Activated T-helper 2 cell treated with anti-CD3 and anti-CD28 coated beads, Interferon-gamma antibody, Interleukin-2, Interleukin-4, amounts not matched to agents 10 μg/mL and 5 μg/mL and 100 μg/mL, durations not matched to agents 14 hours and 24 hours and 36 hours (primary cell): ENCODE measurements at places on chromosomes 1 and 21. TPM values are rescaled to one million over a fixed set of nuclear protein-coding genes. Genes with fewer than 3 reads are reported as not detected.

DNA sequence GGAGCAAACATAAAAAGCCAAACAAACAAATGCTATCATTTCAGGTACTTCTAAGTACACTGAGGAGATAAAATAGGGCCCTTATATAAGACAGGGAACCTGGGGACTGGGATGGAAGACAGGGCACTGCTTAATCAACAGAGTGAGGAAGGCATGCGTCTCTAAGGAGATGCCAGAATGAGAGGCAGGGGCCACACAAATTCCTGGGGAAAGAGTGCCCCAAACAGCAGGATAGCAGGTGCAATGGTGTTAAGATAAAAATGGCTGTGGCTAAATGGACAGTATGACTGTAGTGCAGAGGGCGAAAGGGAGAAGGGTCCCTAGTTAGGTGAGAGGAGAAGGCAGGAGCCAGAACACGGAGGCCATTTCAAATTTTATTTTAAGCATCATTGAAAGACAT, 113.9 kb downstream of the ZBTB18 start:
- no peak for DNase-seq

- DNase-seq: no peak
Observed at GRCh38 chr1:213985209-213986019, 2.4 kb upstream of the PROX1 start.

DNA sequence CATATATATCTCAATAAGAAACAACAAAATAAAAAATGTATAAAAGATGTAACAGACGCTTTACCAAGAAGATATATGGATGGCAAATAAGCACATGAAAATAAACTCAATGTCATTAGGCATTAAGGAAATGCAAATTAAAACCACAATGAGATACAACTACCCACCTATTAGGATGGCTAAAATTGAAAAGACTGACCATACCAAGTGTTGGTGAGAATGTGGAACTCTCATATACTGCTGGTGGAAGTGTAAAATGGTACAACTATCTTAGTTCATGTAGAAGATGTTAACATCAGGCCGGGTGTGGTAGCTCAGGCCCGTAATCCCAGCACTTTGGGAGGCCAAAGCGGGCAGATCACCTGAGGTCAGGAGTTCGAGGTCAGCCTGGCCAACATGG, 42.3 kb upstream of the TTC22 start:
- DNase-seq: no peak

DNA sequence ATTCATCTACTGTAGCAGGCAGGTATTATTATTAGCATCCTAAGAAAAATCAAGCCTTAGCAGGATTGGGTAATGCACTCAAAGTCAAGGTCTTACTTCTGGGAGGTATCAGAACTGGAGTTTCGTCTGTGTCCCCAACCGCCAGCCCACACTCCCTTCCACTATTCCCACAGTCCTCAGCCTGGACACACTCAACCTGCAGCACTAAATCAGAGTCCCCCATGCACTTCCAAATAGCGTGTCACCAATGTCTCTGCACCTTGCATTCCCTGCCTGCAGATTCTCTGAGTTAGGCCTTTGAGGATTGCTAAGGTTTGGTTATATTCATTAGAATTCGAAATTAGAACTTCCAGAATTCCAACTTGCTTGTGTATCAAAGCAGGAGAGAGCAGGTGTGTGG, 3.9 kb downstream of the LYPD8 start:
- no peak for DNase-seq

DNA sequence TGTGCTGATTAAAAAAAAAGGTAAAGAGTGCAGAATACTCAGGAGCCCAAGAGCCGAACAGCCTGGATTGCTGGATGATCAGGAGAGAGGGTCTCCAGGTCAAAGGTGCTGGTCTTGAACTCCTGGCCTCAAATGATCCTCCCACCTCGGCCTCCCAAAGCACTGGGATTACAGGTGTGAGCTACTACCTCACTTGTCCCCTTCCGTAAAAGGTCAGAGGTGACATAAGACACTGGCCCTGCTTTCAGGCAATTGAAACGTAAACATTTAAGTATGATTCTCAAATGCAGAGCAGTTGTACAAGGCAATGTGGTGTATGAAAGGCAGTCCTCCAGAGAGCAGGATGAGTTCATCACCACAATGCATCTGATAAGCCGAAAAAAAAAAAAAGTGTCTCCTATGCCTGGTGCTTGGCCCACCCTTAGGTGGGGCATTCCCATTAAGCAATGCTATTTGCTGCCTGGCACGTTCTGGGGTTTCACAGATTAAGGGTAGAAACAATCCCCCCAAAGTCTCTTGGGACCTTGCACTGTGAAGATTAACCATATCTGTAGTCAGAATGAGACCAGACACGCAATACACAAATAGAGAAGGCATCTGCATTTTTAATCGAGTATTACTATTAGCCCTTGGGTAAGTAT, 47.7 kb downstream of the PARP1 start:
- no peak for DNase-seq

DNA sequence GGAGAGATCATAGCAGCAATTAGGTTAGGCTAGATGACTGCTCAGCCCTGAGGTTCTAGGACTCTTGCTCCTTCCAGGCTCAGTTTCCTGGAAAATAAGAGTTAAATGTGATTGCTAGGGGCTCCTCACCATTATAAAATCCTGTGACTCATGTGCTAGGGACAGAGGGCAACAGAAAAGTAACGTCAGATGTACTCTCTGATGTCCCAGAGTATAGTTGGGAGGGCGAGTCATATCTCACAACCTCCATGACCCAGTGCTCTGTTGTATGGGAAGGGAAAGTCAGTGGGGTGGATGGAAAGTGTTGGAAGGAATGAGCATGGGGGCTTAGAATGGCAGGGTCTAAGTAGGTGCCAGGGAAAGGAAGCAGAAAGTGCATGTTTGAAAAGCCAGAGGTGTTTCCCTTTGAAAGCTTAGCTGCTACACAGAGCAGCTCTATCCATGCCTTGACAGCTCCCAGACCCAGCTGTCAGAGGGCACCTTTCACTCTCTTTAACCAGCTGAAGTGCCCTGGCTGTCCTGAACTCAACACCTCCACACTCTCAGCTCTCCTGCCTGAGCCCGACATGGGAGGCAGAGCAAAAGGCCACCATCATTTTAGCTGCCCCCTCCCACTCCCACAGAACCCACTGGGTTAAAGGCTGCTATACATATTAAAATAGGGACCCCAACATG, 11.6 kb downstream of the GJA5 start:
- no peak for DNase-seq

Gene LAMB3
- 11.3 and 11.5 TPM in 2 replicates for total RNA-seq
